ENCODE measurements at places on chromosomes 6 and 20.

GRCh38 chr20:13671916-13672378 is 33.2 kb upstream of the TASP1 start:
- no peak for DNase-seq

DNA sequence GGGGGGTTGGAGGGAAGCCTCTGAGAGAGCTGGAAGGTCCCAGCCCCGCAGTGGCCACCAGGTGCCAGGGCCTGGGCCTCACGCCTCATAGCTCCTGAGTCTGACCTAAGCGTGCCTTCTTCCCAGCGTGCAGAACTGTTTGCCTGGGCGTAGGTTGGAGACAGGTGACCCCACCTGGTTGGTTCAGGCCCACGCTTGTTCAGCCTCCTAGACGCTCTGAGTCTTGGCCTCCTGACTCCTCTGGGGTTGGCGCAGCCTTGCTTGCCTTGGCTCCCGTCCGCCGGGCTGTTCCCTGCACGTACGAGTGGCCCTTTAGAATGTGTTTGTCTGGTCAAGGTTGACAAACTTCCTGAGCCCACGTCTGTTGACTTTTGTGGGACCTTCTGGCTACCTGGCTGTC is 70.8 kb downstream of the EYA2 start:
- DNase-seq: no peak

DNA sequence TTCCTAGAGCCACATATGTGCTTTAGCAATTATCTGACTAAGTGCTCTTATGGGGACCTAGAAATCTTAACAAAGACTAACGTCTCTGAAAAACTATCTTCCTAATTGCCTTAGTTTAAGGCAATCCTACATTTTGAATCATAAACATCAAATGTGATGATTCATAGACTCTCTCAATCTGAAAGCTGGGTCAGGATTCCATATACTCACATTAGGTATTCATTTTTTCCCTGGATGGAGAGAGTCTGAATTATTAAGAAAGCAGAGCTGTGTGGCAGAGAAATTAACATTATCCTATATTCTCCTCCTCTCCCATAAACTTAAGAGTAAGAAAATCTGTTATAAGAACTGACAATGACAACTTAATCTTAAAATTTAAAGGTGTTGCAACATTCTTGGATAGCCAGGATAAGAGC is 1.6 kb upstream of the PRL start:
- DNase-seq: no peak

DNA sequence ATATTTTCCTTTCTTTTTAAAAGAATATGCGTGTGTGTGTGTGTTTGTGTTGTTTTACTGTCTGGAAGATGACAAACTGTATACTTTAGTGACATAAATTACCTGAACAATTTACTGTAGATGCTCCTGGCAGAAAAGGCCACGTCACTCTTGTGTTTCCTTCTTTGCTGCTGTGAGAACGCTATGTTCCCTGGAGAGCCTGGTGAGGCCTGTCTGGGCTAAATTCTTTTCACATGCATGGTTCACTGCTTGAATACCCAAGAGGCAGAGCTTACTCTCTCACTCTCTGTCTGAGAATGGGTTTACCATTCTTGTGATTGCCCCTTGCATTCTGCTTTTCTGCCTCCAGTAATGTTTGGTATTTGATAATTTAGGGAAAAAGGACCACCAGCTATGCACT is 64.3 kb downstream of the EDN1 start:
- no peak for DNase-seq

DNA sequence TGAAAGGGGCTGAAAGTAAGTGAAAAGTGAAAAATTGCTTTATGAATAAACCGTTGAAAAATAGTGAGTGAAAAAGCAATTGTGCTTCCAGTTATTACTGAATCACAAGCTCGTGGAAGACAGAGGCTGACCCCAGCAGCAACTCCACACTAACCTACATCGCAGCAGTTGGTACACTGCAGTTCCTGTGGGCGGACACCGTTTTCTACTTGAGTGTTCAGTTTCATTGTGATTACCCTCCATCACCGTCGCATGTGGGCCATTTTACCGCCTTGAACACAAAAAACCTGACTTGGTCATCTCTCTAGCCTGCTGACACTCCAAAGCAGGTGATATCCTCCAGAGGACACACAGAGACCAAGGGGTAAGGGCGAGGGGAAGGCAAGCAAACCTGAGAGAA is 28.4 kb downstream of the PRDM1 start:
- no peak for DNase-seq

Measured in T-helper 1 cell (primary cell).